HS-27A (cell line): ENCODE measurements at places on chromosomes 4 and X.

DNA sequence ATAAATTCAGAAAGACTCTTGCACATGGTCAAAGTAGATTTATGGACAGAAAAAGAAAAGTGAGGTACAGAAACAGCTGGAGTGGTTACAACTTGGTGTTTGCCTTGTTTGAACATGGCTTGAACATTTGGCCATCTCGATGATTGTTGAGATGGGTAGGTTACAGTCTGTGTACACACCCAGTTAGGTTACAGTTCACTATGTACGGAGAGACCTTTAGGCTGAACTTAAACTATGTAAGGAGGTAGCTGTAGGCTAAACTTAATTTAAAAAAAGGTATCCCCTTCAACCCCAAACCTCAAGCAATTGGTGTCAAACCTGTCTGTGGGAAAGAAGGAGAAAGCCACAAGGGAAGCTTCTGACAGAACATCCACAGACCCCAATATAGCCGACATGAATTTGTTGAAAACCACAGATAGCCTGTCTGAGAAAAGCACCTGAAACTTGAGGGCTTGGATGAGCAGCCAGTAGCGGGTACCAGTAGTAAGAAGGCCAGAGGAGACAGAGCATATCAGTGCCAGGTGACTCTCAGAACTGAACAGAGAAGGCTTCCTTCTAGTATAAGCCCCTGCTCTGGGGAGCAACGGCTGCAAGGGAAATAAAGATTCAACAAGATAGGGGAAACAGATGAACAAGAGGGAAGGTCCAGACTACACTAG lies 247.9 kb upstream of the GALNTL6 start:
- DNase-seq = no peak

- no peak for DNase-seq
Measured at GRCh38 chr4:168781926-168782325, 228.1 kb downstream of the CBR4 start.

DNA sequence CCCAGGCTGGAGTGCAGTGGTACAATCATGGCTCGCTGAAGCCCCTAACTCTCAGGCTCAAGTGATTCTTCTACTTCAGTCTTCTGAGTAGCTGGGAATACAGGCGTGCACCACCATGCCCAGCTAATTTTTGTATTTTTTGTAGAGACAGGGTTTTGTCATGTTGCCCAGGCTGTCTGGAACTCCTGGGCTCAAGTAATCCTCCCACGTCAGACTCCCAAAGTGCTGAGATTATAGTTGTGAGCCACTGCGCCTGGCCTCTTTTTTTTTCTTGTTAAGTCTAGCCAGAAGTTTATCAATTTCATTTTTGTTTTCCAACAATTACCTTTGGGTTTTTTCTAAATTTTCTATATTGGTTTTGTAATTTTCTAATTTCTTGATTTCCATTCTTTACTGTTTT lies 100.6 kb downstream of the GC start:
- DNase-seq = no peak

- DNase-seq = no peak
Measured at GRCh38 chr4:163663454-163664225, 169.2 kb downstream of the TMA16 start.

DNA sequence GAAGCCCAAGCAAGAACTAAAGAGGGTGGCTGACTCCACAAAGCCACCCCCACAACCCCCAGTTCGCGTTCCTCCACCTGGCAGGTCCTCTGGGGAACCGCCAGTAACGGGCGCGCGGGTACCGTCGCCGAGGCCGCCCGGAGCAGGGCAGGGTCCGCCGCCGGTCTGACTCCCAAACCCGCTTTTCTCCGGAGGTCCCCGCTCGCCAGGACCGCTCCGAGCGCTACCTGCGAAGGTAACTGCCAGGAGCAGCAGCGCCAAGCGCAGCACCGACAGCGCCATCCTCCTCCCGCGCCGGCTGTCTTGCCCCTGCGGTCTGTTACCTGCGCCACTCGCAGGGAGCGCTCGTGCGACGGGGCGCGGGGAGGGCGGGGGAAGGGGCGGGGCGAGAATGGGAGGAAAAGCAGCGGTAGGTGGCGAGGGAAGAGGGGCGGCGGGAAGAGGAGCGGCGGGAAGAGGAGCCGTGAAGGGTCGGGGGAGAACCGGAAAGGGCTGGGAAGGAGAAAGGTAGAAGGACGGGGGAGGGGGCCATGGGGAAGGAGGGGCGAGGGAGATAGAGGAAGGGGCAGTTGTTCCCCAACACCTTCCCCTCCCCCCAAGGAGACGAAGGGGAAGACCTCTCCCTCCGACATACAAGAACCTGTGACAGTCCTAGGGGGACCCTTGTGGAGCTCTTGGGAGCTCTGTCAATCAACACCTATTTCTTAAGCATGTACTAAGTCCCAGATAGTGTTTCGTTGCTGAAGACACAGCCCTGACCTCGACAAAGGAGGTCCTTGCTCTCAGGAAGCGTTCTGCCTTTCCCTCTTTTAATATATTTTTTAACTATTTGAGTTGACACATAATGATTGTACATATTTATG lies at the start of gene SPINK2:
Gene SPINK2, minus strand, starts transcription at position 321 of the 863 bp plus-strand sequence. Its CDS starts 39 bp downstream, at position 282.
- DNase-seq = no peak

DNA sequence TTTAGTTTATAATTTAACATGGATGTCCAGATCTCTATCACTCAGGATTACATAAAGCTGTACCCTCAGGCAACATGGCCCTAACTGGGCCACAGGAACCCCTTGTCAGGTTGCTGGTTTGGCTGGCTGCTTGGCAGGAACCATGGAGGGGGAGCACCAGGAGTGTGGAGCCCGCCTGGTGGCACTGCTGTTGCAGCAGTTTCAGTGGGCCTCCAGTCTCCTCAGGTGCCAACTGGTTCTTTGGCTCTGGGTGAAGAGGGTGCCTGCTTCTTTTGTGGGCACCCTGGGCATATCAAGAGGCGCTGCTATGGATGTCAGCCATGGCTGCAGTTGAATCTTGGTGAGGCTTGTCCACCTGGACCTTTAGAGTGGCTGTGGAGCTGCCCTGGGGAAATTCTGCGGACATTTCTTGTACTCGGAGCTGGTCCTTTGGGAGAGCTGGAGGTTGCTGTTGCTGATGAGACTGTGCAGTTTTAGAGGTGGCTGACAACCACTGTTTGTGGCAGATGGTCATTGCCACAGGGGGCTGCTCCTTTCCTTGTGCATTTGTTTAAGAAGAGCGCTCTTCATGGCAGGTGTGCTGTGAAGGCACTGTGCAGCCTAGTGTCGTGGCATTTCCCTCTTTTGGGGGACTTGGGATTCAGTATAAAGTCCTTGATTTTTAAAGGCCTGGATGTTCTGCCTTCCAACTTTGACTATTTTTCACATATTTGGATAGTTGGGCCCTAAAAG lies 10.3 kb upstream of the SMIM14 start:
- no peak for DNase-seq

- DNase-seq = no peak
Measured at GRCh38 chrX:43166874-43167273, 388.9 kb upstream of the PPP1R2C start.

DNA sequence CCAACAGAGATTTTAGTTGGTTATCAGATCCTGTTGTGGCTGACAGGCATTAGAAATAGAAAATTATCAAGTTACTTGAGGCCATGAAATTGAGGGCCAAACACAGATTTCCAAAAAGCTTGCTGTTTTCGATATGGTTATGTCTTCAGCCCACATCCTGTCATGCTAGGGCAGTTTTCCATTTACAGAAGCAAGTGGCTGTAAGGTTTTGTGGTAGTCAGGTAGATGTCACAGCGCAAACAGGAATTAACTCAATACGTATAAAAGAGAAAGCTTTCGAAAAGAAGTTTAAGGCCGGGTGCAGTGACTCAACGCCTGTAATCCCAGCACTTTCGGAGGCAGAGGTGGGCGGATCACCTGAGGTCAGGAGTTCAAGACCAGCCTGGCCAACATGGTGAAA lies 104.6 kb downstream of the DMD start:
- no peak for DNase-seq

DNA sequence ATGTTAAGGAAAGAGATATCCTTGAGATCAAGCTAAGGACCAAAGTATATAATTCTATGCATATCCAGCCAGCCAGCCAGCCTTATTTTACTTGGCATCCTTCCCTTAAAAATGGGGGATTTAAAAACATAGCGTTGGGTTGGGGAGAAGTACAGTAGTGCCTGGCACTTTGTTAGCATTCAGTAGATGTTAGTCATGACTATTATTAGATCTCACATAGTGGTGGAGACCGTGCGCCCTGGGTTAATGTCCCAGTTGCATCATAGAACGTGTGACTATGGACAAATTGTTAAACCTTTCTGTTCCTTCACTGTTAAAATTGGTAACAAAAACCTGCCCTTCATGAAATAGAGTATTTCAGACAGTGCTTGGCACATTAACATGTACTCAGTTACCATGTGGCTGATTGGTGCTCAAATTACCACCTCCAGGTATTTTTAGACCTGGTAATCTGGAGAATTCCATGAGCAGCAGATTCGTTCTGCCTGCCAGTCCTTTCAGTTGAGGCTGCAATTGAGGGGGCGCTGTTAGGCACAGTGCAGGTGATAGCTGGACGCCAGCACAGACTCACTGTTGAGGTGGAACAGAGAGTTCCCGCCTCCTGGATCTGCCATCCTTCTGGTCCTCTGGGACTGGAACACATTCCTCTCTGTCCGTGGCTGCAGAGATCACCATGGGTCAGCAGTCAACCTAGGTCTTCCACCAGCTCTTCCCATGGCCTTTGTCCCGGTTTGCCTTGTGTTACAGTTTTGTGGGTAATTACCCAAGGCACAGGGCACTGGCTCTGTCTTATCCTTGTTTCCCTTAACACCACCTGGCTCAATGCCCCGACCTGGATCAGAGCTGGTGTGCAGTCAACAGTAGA lies 31.7 kb downstream of the RBBP7 start:
- DNase-seq = peak; percentile 38

GRCh38 chrX:100946299-100946927 lies 17.7 kb upstream of the XKRX start:
- DNase-seq = no peak

DNA sequence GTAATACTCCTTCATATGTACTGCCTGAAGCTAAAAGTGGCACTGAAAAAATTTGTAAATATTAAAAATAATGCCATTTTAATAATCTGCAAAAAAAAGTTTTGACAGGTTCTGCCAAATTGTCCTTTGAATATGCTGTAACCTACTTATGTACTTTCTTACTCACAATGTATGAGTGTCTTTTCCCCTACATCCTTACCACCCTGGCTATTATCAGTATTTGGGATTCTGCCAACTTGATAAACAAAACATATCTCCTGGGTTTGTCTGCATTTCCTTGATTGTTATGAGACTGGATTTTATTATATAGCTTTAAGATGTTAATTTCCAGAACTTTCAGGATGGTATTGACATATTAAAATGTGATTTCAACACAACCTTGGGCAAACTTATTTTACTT lies 187.9 kb downstream of the CHM start:
- no peak for DNase-seq
